ENCODE measurements at places on chromosomes 7 and 10.

DNA sequence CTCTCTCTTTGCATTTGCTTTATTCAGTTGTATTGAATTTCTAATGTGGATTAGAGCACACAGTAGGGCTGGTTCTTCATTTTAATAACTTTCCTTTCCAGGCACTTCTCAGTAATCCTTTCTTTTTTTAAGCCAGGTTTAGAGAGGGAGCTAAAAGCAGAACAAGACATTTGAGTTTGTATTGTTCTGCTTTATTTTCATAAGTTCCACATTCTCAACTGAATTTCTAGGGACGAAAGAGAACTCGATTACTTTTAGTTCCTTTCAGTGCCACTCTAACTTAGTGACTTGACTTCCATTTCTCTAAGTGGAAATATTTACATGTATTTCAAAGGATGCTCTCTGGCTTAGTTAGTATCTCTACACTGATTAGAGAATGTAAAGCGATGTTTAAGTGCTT lies 145.6 kb downstream of the EXOC4 start:
- DNase-seq = no peak

DNA sequence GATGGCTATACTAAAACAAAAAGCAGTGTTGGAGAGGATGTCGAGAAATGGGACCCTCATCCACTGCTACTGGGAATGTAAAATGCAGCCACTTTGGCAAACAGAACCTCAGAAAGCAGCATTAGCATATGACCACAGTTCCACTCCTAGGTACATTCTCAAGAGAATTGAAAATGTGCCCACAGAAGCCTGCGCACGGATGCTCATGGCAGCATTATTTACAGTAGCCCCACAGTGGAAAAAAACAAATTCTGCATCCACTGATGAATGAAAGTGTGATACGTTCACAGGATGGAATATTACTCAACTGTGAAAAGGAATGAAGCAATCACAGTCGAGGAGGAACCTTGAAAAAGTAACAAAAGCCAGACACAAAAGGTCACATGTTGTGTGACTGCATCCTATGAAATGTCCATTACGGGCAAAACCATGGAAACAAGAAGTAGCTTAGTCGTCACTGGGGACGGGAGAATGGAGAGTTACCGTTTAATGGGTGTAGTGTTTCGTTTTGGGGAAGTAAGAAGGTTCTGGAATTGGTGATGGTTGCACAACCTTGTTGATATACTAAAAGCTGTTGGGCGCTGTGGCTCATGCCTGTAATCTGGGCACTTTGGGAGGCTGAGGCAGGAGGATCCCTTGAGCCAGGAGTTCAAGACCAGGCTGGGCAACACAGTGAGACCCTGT lies 2.5 kb upstream of the UPK3B start:
- no peak for DNase-seq

DNA sequence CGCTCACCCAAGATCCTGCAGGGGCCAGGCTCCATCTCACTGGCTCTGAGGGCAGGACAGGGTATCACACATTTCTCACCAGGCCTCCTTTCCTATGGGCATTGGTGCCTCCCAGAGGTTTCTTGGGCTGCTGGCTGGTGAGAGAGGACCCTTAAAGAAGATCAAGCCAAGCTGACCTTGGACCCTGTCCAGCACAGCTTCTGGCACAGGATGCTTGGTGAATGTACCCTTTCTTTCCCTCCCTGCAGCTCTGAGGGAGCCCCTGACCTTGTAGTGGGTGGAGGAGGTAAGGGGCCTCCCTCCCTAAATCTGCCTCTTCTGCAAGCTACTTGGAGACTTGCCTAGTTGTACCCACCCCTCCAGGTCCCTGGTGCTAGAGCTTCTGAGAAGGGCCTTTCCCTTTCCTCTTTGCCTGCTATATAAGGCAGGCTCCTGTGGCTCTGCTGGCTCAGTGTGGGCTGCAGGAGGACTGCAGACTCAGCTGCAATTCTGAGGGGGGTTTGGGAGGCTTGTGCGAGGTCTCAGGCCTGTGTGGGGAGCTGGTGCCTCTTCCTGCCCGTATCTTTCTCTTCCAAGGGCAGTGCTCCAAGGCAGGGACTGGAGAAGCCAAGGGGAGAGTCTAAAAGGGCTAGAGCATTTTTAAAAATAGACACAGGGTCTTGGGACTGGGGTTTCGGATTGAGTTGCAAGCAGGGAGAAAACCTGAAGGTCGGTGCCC lies 11.7 kb upstream of the TRIM8 start:
- DNase-seq = no peak

DNA sequence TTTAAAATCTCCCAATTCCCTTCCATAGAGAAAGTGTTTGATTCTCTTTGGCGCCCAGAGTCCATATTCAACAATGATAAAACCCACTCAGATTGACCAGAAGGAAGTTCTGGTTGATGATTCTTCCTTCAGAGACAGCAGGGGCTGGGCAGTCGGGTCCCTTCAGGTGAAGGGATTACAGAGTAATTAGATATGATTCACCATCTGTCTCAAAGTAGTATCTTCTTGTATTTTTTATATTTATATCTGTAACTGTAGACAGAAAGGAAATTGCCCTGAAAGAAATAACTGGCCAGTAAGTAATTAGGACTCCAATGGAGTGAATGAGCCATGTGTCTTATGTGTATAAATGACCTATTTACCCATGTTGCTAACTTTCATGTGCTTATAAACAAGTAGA lies 156.0 kb downstream of the PLCE1 start:
- DNase-seq = no peak

DNA sequence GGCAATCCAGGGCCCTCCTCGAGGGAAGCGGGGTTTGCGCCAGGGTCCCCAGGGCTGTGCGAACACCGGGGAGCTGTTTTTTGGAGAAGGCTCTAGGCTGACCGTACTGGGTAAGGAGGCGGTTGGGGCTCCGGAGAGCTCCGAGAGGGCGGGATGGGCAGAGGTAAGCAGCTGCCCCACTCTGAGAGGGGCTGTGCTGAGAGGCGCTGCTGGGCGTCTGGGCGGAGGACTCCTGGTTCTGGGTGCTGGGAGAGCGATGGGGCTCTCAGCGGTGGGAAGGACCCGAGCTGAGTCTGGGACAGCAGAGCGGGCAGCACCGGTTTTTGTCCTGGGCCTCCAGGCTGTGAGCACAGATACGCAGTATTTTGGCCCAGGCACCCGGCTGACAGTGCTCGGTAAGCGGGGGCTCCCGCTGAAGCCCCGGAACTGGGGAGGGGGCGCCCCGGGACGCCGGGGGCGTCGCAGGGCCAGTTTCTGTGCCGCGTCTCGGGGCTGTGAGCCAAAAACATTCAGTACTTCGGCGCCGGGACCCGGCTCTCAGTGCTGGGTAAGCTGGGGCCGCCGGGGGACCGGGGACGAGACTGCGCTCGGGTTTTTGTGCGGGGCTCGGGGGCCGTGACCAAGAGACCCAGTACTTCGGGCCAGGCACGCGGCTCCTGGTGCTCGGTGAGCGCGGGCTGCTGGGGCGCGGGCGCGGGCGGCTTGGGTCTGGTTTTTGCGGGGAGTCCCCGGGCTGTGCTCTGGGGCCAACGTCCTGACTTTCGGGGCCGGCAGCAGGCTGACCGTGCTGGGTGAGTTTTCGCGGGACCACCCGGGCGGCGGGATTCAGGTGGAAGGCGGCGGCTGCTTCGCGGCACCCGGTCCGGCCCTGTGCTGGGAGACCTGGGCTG lies 26.0 kb downstream of the PRSS2 start:
- peak; percentile 32 for DNase-seq

DNA sequence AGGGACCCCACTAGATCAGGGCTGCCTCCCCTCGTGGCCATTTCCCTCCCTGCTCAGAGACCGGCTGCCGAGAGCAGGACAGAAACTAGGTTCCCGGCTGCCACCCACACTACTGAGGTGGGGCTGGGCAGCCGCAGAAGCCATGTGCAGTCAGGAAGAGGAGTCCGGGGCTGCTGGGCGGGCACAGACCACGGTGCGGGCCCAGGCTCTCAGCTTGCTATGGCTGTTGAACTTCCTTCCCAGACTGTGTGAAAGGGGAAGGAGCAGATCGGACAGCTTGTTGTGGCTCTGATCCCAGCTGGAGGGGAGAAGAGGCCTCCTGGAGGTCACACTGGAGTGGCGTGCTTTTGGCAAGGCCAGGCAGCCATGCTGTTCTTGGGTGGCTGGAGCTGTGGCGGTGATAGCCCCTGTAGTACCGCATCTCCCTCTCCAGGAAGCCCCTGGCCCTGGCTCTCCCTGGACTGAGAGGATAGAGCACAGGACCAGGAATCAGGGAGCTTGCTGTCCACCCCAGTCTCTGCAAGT lies 56.8 kb downstream of the HK1 start:
- peak; percentile 25 for DNase-seq

DNA sequence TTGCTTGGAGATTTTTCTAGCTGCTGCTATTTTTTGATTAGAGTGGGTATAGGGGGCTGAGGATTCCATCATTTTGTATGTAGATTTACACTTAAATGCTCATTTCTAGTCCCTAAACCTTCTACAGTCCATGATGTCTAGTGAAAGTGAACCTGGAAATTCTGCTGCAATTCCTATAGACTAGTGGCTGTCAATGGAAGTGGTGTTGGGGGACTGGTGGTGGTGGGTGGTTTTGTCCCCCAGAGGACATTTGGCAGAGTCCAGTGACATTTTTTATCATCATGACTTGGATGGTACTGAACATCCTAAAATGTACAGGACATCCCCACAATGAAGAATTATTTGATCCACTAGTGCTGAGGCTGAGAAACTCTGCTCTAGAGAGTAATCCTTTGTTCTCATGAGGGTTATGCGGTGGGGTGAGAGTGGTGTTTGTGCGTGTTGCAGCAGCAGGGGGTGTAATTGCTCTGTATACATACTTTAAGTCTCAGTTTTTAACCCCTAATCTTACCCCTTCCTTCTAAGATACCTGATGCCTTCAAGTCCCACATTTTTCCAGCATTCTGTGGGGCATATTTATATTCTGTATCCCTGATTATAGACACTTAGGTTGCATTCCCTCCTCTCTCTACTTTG lies 35.0 kb downstream of the KIF11 start:
- DNase-seq = no peak

- DNase-seq = no peak
Observed at GRCh38 chr7:128247108-128247507, 6.0 kb downstream of the LEP start.

GRCh38 chr10:84117686-84118394 lies 21.5 kb upstream of the GHITM start:
- DNase-seq = no peak
